ENCODE measurements at places on chromosomes 4 and X.

DNA sequence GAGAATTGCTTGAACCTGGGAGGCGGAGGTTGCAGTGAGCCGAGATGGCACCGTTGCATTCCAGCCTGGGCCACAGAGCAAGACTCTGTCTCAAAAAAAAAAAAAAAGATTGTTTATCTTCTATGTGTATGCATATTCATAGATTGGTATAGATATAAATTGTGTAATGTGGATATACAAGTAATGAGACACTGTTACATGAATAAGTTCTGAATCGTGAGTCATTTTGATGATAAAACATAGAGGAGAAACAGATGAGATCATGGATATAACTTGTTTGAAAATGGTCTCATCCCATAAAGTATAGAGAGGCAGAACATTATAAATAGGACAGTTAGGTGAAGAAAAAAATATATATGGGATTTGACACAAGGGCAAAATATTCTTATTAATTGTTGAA is 628.0 kb downstream of the IL1RAPL1 start:
- DNase-seq, result no peak

DNA sequence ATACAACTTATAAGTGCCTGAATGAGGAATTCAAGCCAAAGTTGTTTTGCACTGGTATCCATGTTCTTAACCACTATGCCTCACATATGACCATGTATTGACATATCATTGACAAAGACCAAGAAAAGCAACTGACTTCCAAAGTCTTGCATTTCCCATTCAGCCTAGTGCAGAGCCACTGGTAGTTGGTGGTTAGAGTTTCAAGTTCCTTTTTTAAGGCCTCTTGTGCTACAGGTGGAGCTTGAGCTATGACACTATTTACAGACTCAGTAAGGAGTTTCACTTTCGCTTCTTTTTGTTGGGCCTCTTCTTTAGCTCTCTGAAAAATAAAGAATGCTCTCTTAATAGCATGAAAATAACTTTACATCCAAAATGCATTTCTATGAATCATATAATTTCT is 763.0 kb downstream of the DMD start:
- DNase-seq, result no peak

GRCh38 chrX:9260603-9261002 is 204.3 kb upstream of the TBL1X start:
- DNase-seq, result no peak

- DNase-seq, result no peak
These were observed 5.0 kb downstream of the FGF2 start for GRCh38 chr4:122831515-122832196.

DNA sequence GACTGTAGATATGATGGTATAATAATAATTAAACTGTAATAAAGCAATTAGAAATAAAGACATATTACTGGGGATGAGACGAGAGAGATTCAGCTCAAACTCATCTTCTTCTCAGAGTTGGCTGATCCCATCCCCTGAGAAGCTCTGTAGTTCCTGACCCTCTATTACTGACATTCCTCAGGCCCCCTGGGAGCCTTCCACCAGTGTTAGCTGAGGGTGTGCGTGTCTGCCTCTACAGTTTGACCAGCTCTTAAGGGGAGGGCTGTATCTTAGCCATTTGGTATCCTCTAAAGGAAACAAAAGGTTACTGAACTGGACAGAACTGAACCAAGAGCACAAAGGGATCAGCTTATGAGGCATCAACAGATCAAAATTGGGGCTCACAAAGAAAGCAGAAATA is 11.2 kb downstream of the FHDC1 start:
- no peak for DNase-seq

GRCh38 chr4:159977907-159978617 is 875.2 kb downstream of the RAPGEF2 start:
- DNase-seq, result no peak

DNA sequence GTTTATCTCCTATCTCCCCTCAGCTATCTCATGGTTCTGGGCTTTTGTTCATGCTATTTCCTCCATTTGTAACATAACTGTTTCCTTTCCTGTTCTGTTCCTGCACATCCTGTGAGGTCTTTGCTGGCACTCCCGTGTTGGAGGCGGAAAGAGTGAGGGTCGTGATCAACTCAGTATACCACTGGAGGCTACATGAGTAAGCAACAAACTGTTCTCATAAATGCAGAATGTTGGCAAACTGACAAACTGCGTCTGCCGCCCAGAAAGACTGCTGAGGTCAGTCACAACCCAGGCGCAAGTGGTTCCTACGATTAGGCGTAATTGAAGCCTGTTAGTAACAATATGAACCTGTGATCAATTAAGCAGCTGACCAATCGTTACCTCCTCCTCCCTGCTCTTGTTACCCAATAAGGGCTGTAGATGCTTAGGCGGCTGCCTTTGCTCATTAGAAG is 48.8 kb downstream of the C4orf33 start:
- no peak for DNase-seq

GRCh38 chr4:4308800-4309441 is 18.9 kb downstream of the ZBTB49 start:
- DNase-seq, result no peak

GRCh38 chrX:138859421-138859820 is 147.9 kb upstream of the FGF13 start:
- DNase-seq, result no peak

- no peak for DNase-seq
These were observed 339.7 kb downstream of the PCDH19 start for GRCh38 chrX:100070334-100070849.

- DNase-seq, result no peak
These were observed 1364.9 kb upstream of the IGFBP7 start for GRCh38 chr4:58475097-58475496.

GRCh38 chr4:79413032-79413885 is 5.2 kb upstream of the GK2 start:
- DNase-seq, result no peak

DNA sequence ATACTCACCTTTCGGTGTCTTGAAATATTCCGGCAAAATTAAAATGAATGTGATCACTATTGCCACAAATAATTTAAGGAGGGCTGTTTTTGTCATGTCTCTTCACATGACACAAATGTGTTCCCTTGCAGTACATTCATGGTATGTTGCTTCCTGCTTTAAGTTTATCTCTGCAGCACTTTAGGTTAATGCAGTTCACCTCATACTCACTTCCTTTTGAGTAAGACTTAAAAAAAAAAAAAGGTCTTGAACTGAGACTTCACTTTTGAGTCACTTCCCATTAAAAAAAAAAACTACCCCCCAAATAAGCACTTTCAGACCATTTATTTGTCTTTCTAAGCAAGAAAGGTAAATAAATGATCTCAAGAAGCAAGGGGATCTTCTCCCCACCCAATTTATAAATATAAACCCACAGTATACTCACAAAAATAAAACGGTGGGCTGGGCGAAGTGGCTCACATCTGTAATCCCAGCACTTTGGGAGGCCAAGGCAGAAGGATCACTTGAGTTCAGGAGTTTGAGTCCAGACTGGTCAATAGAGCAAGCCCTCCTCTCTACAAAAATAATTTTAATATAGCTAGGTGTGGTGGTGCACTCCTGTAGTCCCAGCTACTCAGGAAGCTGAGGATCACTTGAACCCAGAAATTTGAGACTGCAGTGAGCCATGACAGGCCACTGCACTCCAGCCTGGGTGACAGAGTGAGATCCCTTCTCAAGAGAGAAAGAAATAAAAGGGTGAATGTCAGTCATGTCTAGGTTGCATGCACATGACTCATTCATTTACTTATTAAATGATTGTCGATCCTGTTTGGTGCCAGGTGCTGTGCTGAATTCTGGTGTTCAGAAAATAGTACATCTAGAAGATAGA is at the start of gene TMEM156:
TMEM156 (minus strand) TSS at position 192 of the 868 bp plus-strand sequence; CDS start at position 96, 96 bp downstream.
- no peak for DNase-seq

DNA sequence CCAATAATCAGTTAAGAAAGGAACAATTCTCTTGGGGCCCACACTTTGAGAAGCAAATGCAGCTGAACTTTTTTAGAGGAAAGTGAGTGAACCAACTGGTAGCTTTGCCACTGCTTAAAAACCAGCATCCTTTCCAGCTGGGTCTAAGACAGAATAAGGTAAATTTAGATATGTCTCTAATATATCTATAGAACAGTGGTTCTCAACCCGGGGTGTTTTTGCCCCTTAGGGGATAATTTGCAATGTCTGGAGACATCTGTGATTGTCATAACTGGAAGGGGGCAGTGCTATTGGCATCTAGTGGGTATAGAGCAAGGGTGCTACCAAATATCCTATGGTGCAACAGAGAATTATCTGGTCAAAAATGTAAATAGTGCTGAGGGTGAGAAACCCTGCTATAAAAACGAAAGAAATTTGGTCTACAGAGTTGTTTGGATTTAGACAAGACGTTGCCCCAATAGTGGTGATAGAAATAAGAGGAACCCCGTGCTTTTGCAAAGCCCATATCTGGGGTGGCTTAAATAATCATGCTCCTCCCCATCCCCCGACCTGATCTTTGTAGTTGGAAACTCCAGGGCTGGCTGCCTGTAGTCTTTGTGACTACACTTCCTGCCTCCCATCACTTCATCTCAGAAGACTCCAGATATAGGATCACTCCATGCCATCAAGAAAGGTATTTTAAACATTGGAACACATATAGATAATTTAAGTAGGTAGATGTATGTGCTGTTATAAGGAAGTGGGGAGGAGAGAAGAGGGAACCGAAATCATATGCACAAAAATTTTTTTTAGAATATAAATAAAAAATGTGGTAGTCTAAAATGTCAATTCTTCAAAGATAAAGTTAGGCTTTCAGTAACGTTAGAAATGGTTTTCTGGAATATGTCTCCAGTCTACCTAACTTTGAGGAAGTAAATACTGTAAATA is at the start of gene TLR7:
TLR7 (plus strand) TSS at position 622 of the 927 bp plus-strand sequence. CDS start 507 bp downstream, outside the sequence.
- DNase-seq, result no peak

DNA sequence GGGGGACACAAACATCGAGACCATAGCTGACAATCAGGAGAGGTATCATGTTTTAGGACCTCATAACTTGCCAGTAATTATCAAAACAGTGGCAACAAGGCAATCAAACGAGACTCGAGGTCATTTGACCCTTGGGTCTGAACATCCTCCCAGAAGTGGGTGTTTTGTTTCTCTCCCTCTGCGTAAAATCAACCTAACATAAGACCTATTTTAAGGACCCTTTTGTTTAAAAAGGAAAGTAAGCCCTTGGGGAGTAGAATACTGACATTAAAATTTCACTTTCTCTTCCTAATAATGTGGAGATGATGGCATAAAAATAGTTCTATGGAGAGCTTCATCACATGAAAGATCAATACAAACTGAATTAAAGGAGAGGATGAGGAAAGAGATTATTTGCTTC is 106.2 kb upstream of the PUDP start:
- DNase-seq, result no peak

DNA sequence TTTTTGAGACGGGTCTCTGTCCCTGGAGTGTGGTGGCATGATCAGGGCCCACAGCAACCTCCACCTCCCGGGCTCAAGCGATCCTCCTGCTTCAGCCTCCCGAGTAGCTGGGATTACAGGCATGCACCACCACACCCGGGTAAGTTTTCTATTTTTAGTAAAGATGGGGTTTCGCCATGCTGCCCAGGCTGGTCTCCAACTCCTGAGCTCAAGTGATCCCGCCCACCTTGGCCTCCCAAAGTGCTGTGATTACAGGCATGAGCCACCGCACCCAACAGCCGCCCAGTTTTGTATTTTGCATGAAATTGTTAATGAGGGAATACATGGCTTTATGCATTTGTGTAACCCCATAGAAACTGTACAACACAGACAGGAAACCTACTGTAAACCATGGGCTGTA is 2.8 kb upstream of the ARHGAP4 start:
- no peak for DNase-seq

DNA sequence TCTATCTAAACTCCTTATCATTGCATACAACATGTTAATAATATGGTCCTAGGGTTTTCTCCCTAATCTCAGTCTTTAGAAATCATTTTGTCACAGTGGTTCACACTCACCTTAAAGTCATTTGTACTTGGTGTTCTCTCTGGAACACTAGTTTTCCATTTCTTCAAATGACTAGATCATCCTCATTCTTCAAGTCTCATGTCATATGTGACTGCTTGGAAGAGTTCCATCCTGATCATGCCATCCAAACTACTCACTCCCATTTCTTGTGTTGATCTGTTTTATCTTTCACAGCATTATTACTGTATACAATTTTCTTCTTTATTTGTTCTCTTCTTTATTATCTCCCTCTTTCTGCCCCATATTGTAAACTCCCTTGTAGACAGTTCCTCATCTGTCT is 66.5 kb downstream of the HTR2C start:
- DNase-seq, result no peak
